ENCODE measurements at places on chromosomes 12 and 14. TPM values are rescaled to one million over a fixed set of nuclear protein-coding genes. Genes with fewer than 3 reads are reported as not detected.

ENDOU gene
- total RNA-seq: not detected

CLIP1 gene
- 51.2 TPM for total RNA-seq

CD9 gene
- total RNA-seq: 22.7 TPM

PPM1A gene
- 27.5 TPM for total RNA-seq

TMEM63C gene
- total RNA-seq: 0.16 TPM

C3AR1 gene
- not detected for total RNA-seq

KLHL28 gene
- total RNA-seq: 22.7 TPM

POLR3B gene
- total RNA-seq: 11.4 TPM

Measured in myocyte (in vitro differentiated cells).